ENCODE measurements at places on chromosomes 11 and 22. TPM values are rescaled to one million over a fixed set of nuclear protein-coding genes. Genes with fewer than 3 reads are reported as not detected.

The CALCA gene
- total RNA-seq: not detected

GRCh38 chr11:72613977-72614376 lies 60.2 kb downstream of the PDE2A start:
- peaks cover 11% of the 10 kb centered on the region for H3K4me1 ChIP-seq
- no peaks in the 10 kb centered on the region for H3K36me3 ChIP-seq
- peaks cover 16% of the 10 kb centered on the region for H3K27me3 ChIP-seq

DNA sequence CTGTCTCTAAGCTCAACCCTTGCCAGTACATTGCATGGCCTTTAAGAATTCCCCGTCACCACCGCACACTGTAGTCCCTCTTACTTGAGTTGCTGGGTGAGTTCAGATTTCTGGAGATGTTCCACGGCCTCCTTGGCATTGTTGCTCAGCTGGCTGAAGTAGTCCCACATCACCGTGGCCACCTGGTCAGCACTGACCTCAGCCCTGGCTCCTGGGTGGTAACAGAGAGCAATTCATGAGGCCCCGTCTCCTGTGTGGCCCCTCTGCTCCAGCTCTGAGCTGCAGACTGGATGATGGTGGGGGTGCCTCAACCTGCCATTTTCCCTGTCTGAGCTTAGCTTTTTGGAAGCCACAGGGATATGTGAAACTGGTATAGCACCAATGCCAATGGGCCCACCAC lies 529 bp downstream of the APOA4 start:
- no peaks in the 10 kb centered on the region for H3K27me3 ChIP-seq
- H3K4me1 ChIP-seq: no peaks in the 10 kb centered on the region
- H3K36me3 ChIP-seq: no peaks in the 10 kb centered on the region
- no peak overlapping the region for H3K27ac ChIP-seq

GRCh38 chr11:93145390-93145915 lies 52.3 kb downstream of the SLC36A4 start:
- no peak overlapping the region for H3K4me3 ChIP-seq
- no peaks in the 10 kb centered on the region for H3K4me1 ChIP-seq
- no peaks in the 10 kb centered on the region for H3K27me3 ChIP-seq

The SNRPD3 gene
- total RNA-seq: 151 TPM

DNA sequence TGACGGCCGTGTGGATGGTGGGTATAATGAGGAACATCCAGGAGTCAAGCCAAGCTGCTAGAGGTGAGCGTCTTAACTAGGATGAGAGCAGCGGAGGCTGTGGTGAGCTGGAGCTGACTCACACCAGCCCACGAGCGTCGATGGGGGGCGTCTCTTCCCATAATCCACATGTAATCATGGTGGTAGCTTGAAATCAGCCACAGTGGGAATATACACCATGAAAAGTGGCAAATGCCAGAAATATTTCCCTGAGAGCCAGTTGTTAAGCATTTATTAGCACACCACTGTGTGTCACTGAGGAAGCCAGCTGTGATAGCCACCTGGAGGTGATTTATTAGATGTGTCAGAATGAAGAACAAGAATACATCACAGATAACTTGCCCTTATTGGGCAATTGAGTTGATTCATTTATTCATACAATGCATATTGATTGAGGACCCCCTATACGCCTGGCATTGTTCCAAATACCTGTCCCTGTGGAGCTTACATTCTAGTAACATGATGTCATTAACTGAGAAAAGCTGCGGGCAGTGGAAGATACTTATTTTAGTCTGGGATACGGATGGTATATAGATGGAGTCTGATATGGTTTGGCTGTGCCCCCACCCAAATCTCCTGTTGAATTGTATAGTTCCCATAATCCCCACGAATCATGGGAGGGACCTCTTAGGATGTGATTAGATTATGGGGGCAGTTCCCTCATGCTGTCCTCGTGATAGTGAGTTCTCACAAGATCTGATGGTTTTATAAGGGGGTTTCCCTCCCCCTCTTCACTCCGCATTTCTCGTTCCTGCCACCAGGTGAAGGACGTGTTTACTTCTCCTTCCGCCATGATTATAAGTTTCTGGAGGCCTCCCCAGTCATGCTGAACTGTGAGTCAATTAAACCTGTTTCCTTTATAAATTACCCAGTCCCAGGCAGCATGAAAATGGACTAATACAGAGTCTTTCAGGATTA lies 473.4 kb downstream of the METTL15 start:
- H3K27me3 ChIP-seq: peaks cover 2% of the 10 kb centered on the region
- H3K27ac ChIP-seq: no peak overlapping the region
- no peak overlapping the region for H3K4me3 ChIP-seq
- no peaks in the 10 kb centered on the region for H3K36me3 ChIP-seq
- H3K4me1 ChIP-seq: no peaks in the 10 kb centered on the region

DNA sequence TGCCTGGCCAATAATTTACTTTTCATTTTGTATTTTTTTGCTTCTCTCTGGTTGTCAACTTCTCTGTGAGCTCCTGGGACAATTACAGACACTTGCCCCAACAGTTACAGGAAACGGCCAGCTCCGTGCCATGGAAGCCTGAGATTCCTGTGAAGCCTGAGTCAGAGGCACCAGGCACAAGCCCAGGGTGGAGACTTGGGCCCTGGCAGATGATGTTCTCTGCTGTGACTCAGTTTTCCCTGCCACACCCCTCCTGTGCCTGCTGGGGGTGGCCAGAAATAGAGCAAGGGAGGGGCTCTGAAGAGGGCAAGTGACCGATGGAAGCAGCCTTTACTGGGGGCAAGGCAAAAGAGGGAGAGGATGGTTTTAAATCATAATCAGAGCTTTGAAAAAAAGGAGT lies 4.9 kb downstream of the ATP5MGL start:
- no peak for DNase-seq
- H3K27me3 ChIP-seq: no peaks in the 10 kb centered on the region
- peak overlapping the region; percentile 95 for H3K27ac ChIP-seq
- H3K4me1 ChIP-seq: no peaks in the 10 kb centered on the region

GRCh38 chr11:819943-820649 lies 1.4 kb downstream of the PNPLA2 start:
- no peak overlapping the region for H3K27ac ChIP-seq
- DNase-seq: no peak
- peak overlapping the region; percentile 91 for H3K4me3 ChIP-seq
- no peaks in the 10 kb centered on the region for H3K4me1 ChIP-seq

The OVCH2 gene
- total RNA-seq: not detected

- H3K27ac ChIP-seq: no peak overlapping the region
- no peaks in the 10 kb centered on the region for H3K27me3 ChIP-seq
- peaks cover 9% of the 10 kb centered on the region for H3K36me3 ChIP-seq
- H3K4me3 ChIP-seq: no peak overlapping the region
- no peak for DNase-seq
- H3K4me1 ChIP-seq: no peaks in the 10 kb centered on the region
These were observed 9.6 kb downstream of the PEX26 start for GRCh38 chr22:18087350-18087855.

DNA sequence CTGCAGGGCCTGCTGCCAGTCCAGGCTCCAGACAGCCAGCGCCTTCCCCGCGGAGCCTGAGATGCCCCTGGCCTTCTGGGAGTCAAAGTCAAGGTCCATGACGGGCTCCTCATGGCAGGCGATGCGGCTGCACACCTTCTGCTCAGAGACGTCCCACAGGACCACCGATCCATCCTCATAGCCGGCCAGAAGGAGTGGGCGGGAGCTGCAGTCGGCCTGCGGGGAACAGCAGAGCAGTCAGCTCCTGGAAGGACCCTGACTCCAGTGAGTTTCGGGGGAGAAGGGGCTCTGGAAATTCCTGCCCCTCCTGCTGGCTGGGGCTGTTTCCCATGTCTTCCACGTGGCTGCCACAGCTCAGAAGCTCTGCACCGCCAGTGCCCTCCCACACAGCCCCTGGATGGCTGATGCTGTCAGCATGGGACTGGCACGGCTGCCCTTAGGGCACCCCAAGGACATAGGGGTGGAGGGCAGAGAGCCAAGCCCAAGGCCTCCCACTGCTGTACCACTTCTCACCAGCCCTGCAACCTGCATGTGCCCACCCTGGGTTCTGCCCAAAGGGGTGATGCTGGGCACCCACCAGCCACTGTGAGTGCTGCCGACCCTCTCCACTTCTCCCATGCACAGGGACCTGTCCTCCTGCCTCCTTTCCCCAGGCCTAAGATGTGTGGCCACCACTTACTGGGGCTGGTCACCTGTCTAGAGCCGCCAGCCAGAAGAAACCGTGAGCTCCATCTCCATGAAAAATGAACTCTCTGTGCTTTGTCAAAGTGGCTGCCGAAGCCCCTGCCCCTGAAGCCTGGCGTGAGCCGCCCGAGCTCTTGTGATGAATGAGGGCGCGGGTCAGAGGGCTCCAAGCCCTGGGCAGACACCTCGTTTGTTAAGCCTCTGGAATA lies 41.7 kb downstream of the TBX1 start:
- no peaks in the 10 kb centered on the region for H3K36me3 ChIP-seq
- peaks cover 4% of the 10 kb centered on the region for H3K4me1 ChIP-seq
- DNase-seq: no peak
- no peak overlapping the region for H3K4me3 ChIP-seq
- peak overlapping the region; percentile 69 for H3K27ac ChIP-seq

DNA sequence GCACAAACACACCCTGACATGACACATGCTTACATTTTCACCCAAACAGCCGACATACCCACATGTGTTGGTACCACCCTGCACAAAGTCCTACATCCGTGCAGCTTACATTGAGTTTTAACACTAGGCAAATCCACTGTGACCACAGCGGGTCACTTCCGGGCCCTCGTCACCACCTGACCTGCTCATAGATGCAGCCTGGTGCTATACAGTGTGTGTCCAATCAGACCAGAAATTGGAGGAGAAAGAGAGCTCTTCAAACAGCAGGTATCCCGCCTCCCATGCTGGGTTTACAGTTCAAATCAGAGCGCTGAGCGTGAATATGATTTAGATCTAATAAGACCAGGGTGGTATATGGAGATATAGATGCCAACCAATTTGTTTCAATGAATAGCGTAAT lies 35.4 kb downstream of the PHF21B start:
- no peak for DNase-seq
- H3K4me1 ChIP-seq: peaks cover 14% of the 10 kb centered on the region
- H3K27ac ChIP-seq: no peak overlapping the region
- H3K36me3 ChIP-seq: no peaks in the 10 kb centered on the region
- H3K4me3 ChIP-seq: no peak overlapping the region

The NCR3LG1 gene
- 18.8 TPM for total RNA-seq

The PRPF19 gene
- total RNA-seq: 189 TPM

DNA sequence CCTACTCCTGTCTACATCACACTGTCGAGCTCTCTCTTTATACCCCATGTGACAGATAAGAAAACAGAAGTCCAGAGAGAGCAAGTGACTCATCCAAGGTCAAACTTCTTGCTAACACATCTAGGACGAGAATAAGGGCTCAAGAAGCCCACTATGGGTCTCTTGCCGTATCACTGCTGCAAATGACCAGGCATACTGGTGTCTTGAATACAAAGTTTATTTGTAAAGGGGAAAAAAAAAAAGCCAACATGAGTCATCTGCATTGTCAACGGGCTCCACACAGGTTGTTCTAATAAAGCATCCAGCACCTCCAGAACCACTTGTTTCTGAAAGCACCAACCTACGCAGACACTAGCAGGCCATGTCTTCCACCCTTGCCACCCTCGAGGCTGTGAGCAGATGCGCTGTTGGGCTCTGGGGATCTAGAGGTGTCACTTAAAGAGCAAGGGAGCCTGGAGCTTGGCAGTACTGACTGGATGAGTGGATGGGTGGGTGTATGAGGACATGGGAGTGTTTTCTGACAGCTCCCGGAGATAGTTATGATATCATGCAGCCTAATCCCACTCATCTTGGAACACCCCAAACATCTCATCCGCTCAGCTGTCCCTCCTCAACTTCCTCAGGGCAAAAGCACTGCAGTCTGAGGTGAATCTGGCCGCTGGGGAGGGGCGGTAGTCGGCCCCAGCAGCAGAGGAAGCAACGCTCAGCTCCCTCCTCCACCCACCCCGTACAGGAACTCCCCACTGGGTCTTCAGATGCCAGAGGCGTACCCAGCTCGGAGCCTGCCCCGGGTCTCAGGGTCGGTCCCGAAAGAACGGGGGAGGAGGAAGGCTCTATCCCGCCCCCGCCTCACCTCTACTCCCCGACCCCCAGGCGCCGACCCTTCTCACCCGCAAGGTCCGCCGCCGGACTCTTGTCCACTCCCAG lies 1.0 kb downstream of the SMCO4 start:
- peaks cover 2% of the 10 kb centered on the region for H3K27me3 ChIP-seq
- peak overlapping the region; percentile 57 for H3K27ac ChIP-seq
- peak overlapping the region; percentile 92 for H3K4me3 ChIP-seq
- no peak for DNase-seq
- peaks cover 23% of the 10 kb centered on the region for H3K4me1 ChIP-seq
- no peaks in the 10 kb centered on the region for H3K36me3 ChIP-seq

DNA sequence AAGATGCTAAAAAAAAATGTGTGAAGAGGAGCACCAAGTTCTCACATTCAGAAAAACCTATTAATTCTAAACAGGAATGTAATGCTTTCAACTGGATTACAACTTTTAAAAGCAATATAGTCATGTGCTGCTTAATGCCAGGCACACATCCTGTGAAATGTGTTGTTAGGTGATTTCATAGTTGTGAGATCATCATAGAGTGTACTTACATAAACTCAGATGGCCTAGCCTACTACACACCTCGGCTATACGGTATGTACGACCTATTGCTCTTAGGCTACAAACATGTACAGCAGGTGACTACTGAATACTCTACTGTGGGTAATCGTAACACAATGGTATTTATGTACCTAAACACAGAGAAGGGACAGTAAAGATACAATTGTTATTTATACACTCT lies 142.3 kb downstream of the RBFOX2 start:
- H3K4me3 ChIP-seq: no peak overlapping the region
- H3K27ac ChIP-seq: no peak overlapping the region
- no peak for DNase-seq
- H3K36me3 ChIP-seq: no peaks in the 10 kb centered on the region

The TUB gene
- 23.7 TPM for total RNA-seq

DNA sequence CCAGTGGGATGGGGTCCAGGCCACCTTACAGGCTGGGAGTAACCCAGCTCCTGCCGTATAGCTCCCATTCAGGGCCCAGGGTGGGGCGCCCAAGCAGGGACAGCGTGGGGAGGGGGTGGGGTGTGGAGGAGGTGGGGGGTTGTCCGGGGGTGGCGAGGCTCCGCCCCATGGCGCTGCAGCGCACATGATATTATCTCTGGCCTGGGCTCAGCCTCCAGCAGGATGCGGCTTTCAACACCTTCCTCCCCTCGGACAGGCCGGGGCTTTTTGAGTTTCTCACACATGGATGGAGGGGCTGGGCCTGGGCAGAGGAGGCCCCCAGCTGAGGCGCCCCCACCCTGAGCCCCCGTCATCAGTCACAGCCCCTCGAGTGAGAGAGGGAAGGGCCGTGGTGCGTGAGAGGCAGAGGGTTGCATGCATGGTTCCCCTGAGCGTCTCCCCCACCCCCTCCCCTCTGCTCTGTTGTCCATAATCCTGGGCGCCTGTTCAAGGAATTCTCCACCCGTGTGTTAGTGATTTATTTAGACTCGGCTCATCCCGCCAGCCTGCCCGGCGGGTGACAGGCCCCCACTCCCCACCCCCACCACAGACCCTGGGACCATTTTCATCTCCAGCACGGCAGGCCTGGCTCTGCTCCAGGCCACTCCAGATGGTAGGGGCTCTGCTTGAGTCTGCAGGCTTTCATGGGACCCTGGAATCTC lies 44.9 kb downstream of the WNT11 start:
- H3K27ac ChIP-seq: no peak overlapping the region
- H3K27me3 ChIP-seq: peaks cover 2% of the 10 kb centered on the region
- DNase-seq: no peak
- no peaks in the 10 kb centered on the region for H3K36me3 ChIP-seq
- no peak overlapping the region for H3K4me3 ChIP-seq
